Activated T-cell treated with anti-CD3 and anti-CD28 coated beads, Interleukin-2, amount 50 U/mL, for 24 hours (primary cell): ENCODE measurements at places on chromosomes 3 and 15.

- no peak for DNase-seq
Measured at GRCh38 chr15:101614761-101615160, 37.4 kb downstream of the TM2D3 start.

DNA sequence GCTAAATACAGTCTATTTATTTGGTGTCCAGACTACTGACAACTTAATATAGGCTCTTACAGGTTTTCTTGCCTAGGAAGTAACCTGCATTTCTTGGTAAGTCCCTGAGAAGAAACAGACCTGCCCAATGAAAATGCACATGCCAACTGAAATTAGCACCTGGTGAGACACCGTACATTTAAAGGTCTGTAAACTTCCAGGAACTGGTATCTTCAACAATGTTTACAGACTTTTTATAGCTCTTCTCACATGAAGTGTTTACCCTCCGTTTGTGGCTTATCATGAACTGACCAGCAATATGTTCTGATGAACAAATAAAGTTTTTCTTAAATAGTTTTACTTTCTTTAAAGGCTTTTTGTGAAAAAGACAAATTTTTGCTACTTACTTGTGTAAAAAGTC lies 93.3 kb downstream of the PCCB start:
- no peak for DNase-seq

- no peak for DNase-seq
Measured at GRCh38 chr3:77536038-77536775, 496.3 kb downstream of the ROBO2 start.

GRCh38 chr3:100836661-100837060 lies 127.4 kb downstream of the TFG start:
- no peak for DNase-seq

DNA sequence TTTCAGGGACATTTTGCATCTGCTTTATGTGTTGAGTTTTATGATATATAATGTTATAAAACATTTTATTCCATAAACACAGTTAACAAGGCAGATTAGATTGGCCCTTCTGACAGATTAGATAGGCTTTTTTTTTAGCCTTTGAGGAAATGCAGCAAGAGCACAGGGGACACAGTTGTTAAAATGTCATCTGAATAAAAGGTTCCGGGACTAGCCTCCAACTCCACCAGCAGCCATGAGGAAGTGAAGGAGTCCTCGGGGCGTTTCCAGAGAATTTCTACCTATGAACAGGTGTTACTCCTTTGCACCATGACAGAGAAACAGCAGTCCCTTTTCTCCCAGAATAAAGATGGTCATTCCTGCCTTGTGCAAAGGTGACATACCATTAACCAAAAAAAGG lies 167.8 kb upstream of the KBTBD8 start:
- DNase-seq: no peak

GRCh38 chr3:23762759-23763477 lies 42.8 kb upstream of the UBE2E1 start:
- no peak for DNase-seq

DNA sequence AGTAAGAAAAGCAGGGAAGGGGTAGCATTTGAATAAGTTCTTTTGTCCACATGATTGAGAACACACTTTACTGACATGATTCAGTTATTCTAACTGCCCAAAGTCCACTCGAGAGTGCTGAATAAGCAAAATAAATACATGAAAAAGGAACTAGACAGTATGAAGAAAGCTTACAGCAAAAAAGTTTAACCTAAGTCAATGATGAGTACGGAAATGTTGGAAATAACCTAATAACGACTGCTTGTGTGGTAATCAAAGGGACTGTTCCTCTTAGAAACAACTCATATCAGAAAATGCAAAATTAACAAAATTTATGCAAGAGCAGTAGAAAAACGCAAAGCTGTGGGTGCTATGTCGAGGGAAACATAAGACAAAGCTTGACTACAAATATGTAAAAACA lies 36.6 kb downstream of the DMXL2 start:
- no peak for DNase-seq
